ENCODE measurements at places on chromosomes 1 and 21. TPM values are rescaled to one million over a fixed set of nuclear protein-coding genes. Genes with fewer than 3 reads are reported as not detected.
A peak's percentile ranks its signal among the peaks of the same experiment; 100 is the strongest.

- DNase-seq = no peak
These were observed 8.3 kb downstream of the SLAMF1 start for GRCh38 chr1:160638540-160638857.

DNA sequence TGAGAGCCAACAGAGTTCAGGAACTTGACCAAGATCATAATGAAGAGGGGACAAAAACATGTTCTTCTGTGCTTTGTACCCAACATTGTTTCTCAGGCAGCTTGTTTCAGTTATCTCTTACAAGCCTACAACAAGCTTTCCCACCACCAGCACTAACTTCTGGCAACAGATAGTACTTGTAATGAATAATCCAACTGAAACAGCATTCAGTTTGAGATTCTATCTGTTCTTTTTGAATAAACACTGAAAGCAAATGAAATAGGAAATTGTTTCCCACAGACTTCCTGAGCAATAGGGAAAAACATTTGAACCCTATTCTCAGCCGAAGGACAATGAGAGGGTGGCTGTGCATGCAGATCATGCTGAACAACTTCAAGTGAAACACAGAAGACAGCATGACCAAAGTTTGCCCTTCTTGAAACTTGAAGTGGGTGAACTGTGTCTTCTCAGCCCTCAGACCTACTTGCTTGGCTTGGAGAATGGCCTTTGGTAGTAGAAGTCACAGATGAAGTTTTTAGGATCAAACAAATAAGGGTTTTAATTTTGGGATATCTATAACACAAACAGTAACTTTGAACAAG is 11.2 kb upstream of the HOOK1 start:
- DNase-seq = no peak

GRCh38 chr21:19268686-19269085 is 865.1 kb upstream of the TMPRSS15 start:
- no peak for DNase-seq

GRCh38 chr1:37671261-37671660 is 21.1 kb upstream of the CDCA8 start:
- no peak for DNase-seq

- peak; percentile 72 for DNase-seq
These were observed 16.2 kb upstream of the ERICH3 start for GRCh38 chr1:74689621-74690363.

DNA sequence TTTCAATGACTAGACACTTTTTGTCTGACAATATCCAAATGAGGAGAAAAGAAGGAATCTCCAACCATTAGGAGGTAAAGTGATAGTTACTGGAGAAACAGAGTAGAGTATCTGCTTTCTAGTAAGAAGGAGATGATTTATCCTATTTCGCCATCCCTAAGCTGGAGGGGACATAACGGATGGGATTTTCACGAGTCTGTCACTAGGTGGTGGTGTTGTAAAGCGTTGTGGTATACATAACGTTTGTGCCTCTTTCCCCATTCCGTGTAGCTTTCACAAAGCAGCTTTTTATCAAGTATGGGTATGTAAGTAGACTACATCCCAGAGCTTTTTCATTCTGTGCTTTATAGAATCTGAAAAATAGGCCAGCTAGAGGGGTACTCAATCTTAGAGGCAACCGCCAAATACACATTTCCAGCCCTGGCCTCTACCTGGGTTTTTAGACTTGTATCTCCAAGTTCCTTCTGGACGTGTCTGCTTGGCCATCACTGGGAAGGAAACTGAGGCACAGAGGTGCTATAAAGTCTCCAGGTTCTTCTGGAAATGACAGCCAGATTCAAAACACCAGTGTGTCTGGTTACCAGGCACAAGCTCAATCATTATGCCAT is 33.3 kb upstream of the FAM3B start:
- peak; percentile 89 for DNase-seq

GRCh38 chr1:70146488-70146887 is 58.9 kb downstream of the LRRC40 start:
- peak; percentile 10 for DNase-seq

DNA sequence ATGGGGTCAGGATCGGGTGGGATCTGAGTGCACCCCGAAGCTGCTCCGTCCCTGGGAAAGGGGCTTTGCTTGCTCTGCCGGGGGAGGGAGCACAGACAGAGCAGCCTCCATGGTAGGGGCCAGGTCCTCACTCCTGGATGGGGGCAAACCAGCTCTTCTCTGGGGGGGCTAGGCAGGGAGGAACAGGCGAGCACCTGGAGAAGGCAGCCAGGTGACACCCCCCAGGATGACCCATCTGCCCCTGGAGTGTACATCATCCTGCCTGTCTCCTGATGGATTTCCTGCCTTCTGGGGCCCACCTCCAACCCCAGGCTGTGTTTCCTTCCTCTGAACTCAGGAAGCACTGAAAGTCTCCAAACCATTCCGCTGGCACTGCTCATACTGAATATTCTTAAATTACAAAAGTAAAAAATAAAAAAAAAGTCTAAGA is 248.0 kb downstream of the RHOU start:
- DNase-seq = no peak

- DNase-seq = peak; percentile 27
These were observed 758 bp downstream of the NAXE start for GRCh38 chr1:156592158-156592909.

GRCh38 chr1:239931341-239931740 is 160.3 kb upstream of the FMN2 start:
- DNase-seq = no peak

DNA sequence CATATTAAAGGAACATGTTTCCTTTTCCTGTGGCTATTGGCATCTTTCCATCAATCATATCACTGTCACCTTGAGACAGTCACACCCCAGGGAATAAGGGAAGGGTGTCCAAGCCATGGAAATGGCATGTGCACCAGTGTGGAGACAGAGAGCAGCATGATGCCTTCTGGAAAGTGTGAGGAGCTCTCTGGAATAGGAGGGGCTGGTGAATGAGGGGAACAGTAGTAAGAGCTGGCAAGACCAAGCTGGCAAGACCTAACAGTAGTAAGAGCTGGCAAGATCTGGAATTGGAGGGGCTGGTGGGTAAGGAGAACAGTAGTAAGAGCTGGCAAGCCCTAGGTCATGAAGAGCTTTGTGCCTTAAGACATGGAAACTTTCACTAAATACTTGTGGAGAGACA is 186.7 kb downstream of the C1orf94 start:
- no peak for DNase-seq

DNA sequence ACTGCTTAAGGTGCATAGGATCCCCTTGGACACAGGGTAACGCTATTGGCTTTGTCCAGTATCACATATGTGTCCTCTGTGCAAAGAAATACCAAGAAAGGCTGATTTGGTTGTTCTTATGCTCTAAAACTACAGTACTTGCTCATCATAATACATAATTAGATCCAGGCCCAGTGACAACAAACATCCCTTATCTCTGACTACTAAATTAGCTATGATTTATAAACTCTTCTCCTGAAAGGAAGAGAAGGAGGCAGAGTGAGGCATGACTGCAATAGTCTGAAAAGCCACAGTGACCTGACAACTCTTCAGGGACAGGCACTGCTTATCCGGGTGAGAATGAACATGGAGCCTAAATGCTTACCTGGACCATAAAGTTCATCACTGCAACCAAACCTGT is 30.7 kb downstream of the MGST3 start:
- no peak for DNase-seq

GRCh38 chr1:243489681-243490546 is 234.1 kb downstream of the SDCCAG8 start:
- DNase-seq = no peak

DNA sequence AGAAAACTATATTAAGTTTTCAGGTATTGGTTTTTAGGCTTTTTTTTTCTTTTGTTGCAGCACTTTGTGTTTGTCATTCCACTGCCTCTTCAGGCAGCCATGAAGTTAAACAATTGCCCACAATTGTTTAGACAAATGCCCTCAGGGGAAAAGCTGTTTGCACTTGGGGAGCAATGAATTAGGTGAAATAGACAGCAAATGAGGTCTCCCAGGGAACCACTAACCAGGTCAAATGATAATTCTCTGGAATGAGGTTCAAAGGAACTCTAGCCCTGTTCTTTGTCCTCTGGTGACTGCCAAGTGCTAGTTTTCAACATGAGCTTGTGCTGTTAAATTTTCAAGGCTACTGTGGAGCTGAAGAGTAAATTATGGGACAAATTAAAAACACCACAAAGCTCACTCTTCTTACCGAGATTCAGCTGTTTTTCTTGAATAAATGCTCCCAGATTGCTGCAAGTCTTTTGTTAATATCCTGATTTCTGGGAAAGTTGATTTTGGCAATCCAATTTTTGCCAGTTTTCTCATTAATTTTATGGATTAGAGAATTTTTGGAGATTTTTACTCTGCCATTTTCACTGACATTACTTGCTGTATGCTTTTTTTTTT is 15.1 kb upstream of the MAB21L3 start:
- DNase-seq = no peak

DNA sequence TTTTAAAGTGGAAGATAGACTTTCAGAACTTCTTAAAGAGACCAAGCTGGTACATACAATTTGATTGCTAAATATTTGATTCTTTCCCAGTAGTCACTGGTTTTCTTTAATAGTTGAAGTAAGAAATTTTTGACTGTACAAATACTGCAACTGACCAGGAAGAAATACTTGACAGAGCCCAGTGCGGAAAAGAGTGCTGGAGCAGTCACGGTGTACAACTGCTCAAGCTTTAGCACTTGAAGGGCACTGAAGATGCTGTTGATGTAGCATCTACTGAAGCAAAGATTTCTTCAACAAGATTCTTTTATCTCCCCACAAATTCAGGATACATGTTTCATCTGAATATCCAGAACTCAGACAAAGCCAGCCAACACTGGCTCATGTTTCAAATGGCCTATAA is 41.5 kb downstream of the SLC35F3 start:
- no peak for DNase-seq

GRCh38 chr1:6490181-6491080 is 1.0 kb downstream of the PLEKHG5 start:
- peak; percentile 82 for DNase-seq

- no peak for DNase-seq
These were observed 3.6 kb downstream of the ETS2 start for GRCh38 chr21:38809198-38809878.

GRCh38 chr1:234980645-234981396 is 147.8 kb downstream of the TOMM20 start:
- DNase-seq = peak; percentile 98

GRCh38 chr1:147771226-147772125 is 11.1 kb upstream of the GJA5 start:
- no peak for DNase-seq

DNA sequence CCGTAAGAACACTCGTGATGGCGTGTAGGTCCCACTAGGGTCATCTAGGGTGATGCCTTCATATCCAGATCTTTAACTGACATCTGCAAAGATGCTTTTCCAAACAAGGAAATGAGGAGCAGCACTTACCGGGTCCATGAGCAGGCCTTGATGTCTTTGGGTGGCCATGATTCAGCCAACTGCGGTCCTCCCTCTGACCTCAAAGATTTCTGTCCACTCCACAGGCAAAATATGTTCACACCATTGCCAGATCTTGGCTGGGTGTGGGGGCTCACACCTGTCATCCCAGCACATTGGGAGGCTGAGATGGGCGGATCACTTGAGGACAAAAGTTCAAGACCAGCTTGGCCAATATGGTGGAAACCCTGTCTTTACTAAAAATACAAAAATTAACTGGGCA is 18.2 kb downstream of the TRPM2 start:
- DNase-seq = no peak

DNA sequence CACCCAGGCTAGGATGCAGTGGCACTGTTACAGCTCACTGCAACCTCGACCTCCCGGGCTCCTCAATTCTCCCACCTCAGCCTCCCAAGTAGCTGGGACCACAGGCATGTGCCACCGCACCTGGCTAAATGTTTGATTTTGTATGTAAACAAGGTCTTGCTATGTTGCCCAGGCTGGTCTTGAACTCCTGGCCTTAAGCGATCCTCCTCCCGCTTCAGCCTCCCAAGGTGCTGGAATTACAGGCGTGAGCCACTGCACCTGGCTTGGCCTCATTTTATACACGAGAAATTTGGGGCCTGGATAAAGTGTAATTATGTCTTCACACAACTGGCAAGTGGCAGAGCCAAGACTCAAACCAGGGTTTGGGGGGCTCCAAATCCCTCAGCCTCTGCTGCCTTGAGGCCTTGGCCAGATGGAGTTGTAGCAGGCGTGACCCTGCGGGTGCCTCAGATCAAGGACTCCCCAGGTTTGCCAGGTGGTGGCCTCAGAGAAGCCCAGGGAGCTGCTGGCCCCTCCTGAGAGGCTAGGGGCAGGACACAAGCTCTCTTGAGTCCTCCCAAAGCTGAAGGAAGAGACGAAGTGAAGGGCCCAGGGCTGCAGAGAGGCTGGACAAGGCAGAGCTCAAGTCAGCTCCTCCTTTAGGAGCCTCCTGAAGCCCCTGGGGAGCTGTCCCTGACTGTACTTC is 61.7 kb downstream of the MDM4 start:
- DNase-seq = no peak

- DNase-seq = no peak
These were observed 40.3 kb downstream of the IER5 start for GRCh38 chr1:181128592-181129497.

LRRC71 gene
- not detected for total RNA-seq

TCHHL1 gene
- not detected for total RNA-seq

CYP4A22 gene
- total RNA-seq = not detected

SETDB1 gene
- 67.4 TPM for total RNA-seq

S100A7A gene
- total RNA-seq = not detected

ZNF683 gene
- total RNA-seq = not detected

PADI4 gene
- not detected for total RNA-seq

GJA9 gene
- not detected for total RNA-seq

KISS1 gene
- total RNA-seq = not detected

ITLN2 gene
- not detected for total RNA-seq

NMNAT2 gene
- 4.7 TPM for total RNA-seq

ANKRD35 gene
- total RNA-seq = 0.29 TPM

PWP2 gene
- 11.2 TPM for total RNA-seq

DCDC2B gene
- not detected for total RNA-seq

PARS2 gene
- total RNA-seq = 4.7 TPM

PCAT6 gene
- total RNA-seq = 5.4 TPM
